ENCODE measurements at places on chromosomes 16 and 17. TPM values are rescaled to one million over a fixed set of nuclear protein-coding genes. Genes with fewer than 3 reads are reported as not detected.

DNA sequence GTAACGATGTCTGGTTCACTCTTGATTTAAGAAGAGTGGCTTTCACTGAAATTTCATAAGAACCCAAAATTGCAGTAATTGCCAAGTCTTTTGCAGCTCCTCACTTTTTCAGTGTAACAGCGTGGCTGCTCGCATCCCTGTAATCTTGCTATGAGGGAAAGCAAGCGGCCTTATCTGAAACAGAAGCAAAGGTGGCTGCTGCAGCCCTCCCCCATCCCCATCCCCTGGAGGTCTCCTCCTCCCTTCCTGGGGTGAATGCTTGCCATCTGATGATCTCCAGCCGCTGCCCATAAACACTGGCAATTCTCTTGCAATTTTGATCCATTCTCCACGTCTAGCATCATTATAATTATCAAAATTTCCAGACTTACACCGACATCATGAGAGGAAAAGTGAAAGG, 182.5 kb upstream of the ASIC2 start:
- no peak for DNase-seq

TBC1D3G gene
- total RNA-seq: not detected

TMEM114 gene
- not detected for total RNA-seq

- DNase-seq: no peak
Observed at GRCh38 chr16:3054965-3055733, 8.8 kb downstream of the MMP25 start.

GRCh38 chr16:68356919-68357286, 46.1 kb downstream of the PRMT7 start:
- no peak for DNase-seq

GRCh38 chr16:16191493-16192167, 31.7 kb downstream of the ABCC6 start:
- DNase-seq: no peak

DNA sequence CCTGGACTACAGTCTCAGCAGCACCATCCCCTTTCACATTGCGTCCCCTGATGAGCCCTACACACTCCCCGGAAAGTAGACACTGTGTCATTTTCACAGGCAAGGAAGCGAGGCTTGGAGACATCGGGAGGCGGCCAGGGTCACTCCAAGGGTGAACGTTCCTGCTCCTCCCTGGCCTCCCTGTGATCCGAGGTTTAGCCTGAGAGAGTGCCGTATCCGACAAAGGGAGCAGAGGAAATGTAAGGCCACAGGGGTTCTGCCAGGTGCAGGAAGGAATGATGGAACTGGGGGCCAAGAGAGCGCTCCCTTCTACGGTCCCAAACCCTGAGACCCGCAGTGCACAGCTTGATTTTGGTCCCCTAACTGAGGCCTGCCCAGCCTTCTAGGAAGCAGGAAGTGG, 8.0 kb upstream of the PIK3R6 start:
- DNase-seq: no peak

DNA sequence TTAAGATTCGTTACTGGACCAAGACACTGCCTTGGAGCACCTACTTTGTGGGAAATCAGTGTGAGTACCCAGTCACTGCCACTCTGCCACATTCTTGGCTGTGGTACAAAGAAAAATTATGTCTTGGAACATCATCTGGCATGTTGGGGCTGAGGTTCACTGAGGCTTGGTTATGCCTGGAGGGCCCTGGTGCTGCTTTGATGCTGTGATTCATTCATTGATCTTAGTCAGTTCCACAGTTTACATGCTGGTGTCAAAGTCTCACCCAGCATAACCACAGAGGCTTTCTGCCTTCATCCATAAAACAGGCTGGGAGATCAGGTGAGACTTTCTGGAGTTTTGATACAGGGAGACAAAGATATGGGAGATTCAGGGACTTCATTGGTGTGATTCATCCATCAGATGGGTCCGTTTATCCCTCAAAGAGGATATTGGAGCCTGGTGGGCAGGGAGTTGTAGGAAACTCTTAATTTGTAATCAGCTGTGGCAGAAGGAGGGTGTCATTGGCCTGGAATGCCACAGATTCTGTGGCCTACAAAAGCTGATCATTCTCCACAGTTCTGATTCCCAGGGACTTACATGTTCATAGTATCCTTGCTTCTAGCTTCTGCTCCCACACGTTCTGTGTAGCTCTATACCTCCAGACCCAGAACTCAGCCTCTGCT, 322.5 kb downstream of the PMP22 start:
- DNase-seq: no peak

PRR35 gene
- total RNA-seq: not detected

GRCh38 chr16:20415541-20415940, 6.2 kb downstream of the ACSM5 start:
- no peak for DNase-seq

DNA sequence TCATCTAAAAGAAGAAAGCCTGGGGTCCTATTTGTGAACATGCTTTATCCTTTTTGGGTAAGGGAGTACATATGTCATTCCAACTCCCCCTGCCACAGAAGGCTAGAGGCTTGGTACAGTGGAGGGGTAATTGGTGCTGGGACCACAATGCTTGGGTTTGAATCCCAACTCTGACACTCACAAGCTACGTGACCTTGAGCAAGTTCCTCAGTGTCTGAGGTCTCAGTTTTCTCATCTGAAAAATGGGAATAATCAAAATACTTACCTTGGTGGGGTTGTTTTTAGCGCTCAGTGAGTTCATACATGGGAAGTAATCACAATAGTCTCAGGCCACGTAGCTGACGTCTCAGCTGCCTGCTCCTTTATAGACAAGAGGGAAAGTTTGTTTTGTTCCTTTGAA, 150.8 kb downstream of the CPPED1 start:
- DNase-seq: no peak

MARVELD3 gene
- 6.0 TPM for total RNA-seq

ZNF597 gene
- 0.91 TPM for total RNA-seq

- no peak for DNase-seq
Observed at GRCh38 chr17:1953831-1954230, 71.3 kb downstream of the RTN4RL1 start.

DNA sequence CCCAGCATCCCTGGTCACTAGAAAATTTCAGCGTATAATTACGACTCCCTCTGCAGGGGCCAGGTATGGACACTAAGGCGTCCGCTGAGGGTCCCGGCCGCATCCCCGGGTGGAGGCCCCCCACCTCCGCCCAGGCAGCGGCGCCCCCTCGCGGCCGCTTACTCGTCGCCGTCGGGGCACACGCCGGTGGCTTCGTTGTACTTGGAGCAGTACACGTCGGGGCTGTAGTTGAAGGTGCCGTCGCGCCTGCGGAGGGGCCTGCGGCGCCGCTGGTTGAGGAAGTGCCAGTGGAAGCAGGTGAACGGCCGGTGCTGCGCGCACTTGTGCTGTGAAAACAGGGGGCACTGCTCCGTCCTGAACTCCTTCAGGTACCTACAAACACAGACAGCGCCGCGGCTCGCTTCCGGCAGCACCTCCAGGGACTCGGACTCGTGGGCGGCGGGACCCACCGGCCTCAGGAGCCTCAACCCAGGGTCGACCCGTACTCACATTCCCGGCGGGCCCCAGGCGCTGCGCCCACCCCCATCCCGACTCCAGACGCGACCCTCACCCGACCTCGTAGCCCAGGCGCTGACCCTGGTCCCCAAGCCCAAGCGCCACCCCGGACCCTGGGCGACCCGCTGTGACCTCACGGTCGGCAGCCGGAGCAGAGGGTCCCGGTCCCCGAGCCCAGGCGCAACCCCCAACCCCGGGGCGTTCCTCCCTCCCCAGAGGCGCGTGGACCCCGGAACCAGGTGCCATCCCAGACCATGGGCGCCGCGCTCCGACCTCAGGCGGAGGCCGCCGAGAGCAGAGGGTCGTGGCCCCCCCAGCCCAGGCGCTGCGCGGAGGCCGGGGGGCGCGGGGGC, 596 bp downstream of the UNKL start:
- DNase-seq: no peak

DNA sequence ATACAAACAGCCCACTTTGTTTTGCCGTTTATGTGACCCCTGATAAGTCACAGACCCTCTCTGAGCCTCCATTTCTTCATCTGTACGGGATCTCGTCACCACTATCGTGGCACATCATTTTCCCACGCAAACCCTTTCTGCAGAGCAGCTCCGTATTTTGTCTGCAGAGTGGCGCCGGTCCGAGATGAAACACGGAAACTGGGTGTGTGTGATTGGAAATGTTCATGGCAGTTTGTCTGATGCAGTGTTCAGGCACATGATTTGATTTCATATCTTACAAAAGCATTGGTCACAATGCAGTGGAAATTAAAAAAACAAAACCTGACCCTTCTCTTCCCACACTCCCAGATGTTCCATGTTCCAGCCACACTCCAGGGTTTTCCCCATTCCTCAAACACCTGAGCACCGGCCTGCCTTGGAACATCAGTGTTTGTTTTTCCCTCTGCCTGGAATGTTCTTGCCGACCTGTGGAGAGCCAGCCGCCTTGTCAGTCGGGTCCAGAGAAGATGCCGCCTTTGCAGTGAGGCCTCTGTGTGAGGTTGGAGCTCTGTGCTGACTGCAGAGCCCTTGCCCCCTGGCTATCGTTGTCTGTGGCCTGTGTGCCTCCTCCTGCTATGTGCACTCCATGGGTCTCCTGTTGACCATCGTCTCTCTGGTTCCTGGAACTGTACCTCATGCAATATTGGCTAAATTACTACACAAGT, 39.2 kb downstream of the NT5M start:
- no peak for DNase-seq
